ENCODE measurements at places on chromosomes 4 and X.

DNA sequence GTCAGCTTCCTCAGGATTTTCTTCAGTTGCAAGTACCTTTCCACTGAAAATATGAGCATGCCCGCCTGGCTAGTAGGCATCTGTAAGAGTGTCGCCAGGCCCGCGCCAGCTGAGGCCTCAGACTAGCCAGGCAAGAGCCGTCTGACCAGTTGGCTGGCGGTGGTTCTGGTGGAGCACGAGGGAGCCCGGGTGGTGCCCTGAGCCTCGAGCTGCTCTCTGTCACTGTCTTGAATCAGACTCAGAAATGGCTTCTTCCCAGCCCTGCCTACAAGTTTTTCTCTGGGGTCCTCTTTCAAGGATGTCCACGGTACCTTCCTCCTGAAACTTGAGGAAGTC is 11.9 kb downstream of the GRPEL1 start:
- no peak for DNase-seq

DNA sequence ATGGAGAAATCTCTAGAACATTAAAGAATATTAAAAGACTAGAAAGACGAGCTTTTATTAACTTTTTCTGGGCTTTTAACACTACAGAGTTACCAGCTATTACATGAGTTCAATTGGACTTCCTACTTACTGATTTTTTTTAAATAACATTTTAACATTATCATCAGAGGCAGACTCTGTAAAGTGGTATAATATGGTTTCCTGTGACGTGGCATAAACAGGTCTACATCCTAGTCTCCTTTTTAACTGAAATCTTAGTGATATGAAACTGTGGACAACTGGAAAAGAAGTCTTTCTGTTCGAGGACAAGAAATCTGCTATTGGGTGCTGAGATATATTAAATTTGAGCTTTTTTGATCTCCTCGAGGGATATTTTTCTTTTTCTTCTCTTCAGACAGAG is 48.7 kb upstream of the ABCG2 start:
- DNase-seq = no peak

DNA sequence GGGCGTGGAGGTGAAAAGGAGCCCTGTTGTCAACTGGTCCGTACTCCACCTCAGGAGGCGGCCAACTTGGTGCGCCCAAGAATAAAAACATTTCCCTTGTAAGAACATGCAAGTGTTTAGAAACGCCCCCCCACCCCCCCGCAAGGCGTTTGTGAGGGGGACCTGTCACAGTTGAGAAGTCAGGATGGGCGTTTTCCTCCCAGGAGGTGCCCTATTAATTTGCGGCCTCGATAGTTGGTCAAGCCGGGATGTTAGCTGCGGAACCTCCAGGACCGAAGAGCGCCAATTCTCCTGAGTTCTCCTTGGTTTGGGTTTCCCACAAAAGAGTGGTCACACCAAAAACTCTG is 651 bp upstream of the SAP30 start:
- DNase-seq = peak; percentile 21

GRCh38 chr4:48193096-48193836 is 59.2 kb upstream of the TXK start:
- no peak for DNase-seq

GRCh38 chr4:156374069-156374468 is 420.4 kb upstream of the CTSO start:
- DNase-seq = no peak

GRCh38 chr4:76120199-76120598 is 28.0 kb downstream of the NUP54 start:
- no peak for DNase-seq

GRCh38 chrX:111352424-111352823 is 59.6 kb downstream of the DCX start:
- DNase-seq = no peak

DNA sequence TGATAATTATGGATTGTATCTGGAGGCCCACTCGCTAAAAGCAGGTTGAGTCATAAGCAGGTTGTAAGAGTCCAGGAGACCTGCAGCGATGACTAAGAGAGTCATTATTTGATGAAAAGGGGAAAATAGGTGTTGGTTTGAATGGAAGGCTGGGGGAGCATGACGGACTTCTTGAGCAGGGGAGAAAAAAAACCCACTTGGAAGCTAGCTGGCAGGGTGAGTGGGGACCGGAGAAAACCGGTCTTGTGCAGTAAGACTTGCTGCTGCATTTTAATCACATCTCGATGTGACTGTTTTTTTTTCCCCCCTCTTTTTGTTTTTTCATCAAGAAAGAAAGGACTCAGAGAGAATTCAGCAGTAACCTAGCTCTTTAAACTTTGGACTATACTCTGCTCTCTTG is 90.0 kb downstream of the IGSF1 start:
- no peak for DNase-seq

- no peak for DNase-seq
These were observed 768.2 kb downstream of the KCTD8 start for GRCh38 chr4:43680421-43680820.

GRCh38 chr4:147620315-147620714 is 3.1 kb downstream of the TMEM184C start:
- DNase-seq = no peak

DNA sequence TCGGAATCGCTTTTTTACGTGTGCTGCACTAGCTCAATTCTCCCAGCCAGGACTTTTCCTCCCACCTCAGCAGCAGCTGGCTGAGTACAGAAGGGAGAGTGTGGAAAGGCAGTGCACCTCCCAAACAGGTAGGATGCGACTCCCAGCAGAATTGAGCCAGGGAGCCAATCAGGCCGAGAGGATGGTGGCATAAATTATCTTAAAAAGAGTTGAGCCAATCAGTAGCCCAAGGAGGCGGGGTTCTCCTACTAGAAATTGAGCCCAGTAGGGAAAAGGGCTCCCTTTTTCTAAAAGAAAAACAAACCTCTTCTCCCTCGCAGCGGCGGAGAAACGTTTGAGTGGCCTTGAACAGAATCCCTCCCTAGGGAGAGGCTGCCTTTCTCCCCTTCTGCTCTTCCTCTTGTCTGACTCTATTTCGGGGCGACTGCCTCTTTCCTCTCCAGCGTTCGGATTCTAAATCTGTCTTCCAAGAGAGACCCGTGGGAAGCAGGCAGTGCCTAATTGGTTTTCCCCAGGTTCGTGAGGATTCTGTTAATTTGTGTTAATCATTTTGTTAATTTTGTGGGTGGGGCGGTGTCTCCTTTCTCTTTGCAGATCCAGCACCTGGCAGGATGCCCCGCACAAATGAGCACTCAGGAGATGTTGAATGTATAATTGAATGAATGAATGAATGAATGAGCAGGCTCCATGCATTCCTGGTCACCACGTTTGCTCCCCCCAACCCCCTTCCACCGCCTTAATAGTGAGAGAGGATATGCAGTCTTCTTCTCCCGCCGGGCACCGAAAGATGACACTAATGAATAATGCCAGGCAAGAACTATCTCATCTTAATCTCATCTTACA is at the start of gene GABRG1:
Gene GABRG1 (minus strand): TSS at position 142 of the 843 bp plus-strand sequence. CDS start 141 bp downstream, at position 1.
- no peak for DNase-seq

GRCh38 chr4:44632733-44633132 is 18.7 kb downstream of the YIPF7 start:
- no peak for DNase-seq

DNA sequence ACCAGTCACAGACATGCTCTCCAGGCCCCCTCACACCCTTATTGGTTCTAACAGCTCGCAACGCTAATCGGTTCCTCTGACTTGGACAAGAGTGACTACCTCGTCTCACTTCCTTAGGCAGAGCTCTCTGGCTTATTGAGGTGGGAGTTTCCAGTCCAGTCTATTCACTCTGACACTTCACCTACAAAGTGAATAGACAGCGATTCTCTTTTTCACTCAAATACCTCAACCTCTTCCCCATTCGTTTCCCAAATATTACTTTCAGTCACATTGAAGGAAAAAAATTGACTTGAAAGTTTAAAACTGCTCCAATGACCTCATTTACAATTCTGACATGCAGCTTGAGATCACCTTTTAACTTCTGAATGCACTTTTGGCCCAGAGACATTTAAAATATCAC is 17.7 kb downstream of the HELT start:
- no peak for DNase-seq

GRCh38 chr4:25308761-25309160 is 3.8 kb upstream of the ZCCHC4 start:
- no peak for DNase-seq

DNA sequence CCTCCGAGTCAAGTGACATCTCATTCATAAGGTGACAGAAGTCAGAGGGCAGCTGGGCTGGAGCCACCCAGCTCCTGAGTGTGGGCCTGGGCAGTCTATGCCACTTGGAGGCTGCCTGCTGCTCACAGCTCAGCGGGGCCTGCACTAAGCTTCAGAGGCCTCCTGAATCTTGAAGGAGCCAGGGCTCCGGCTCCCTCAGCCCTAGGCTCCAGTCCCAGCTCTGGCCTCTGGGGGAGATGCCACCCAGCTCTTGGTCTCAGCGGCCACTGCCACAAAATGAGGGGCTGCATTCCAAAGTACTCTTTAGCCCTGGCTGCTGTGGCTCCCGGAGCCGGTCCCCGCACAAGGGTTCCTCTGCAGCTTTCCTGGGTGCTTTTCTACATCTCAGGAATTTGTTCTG is 32.7 kb upstream of the PSAPL1 start:
- DNase-seq = no peak

GRCh38 chrX:131828482-131828881 is 194.6 kb upstream of the STK26 start:
- no peak for DNase-seq

All from activated CD8-positive, alpha-beta memory T cell treated with anti-CD3 and anti-CD28 coated beads for 4 hours (primary cell).